ENCODE measurements at places on chromosomes 5 and 9.

- no peak for DNase-seq
These were observed 329.4 kb downstream of the ARRDC3 start for GRCh38 chr5:91053741-91054025.

DNA sequence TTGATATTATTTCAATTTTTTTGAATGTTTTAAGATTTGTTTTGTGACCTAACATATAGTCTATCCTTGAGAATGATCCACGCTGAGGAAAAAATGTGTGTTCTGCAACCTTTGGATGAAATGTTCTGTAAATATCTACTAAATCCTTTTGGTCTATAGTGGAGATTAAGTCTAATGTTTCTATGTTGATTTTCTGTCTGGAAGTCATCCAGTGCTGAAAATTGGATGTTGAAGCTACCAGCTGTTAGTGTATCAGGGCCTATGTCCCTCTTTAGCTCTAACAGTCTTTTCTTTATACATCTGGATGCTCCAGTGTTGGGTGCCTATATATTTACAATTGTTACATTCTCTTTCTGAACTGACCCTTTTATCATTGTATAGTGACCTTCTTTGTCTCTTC lies 422.3 kb downstream of the TMEM232 start:
- no peak for DNase-seq

- DNase-seq = peak; percentile 45
These were observed 9.9 kb downstream of the ZBED3 start for GRCh38 chr5:77076961-77077828.

DNA sequence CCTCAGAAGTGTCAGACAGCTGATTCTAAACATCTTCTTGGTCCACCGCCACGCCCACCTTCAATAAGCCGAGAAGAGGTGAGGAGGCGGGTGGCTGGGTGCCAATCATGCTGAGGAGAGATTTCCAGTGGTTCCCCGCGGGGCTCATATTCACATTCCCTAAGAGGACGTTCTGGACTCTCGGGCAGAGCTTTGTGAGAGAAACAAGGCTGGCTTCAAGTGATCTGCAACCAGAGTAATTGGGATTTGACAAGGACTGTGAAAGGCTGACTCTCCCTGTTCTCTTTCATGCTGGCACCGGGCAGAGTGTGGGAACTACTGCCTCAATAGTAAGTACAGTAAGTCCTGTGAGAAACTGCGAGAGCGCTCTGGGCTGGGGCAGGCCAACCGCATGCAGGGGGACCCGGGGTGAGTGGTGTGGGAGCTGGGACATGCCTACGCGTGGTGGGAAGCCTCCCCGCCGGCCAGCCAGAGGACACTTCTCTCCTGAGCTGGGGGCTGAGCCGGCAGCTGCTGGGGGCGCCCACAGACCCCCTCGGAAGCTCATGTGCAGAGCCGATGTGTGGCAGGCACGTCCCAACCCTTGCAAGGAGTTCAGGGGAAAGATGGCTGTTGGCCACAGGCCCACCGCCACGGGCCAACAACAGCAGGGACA lies 110.9 kb downstream of the LIFR start:
- no peak for DNase-seq

DNA sequence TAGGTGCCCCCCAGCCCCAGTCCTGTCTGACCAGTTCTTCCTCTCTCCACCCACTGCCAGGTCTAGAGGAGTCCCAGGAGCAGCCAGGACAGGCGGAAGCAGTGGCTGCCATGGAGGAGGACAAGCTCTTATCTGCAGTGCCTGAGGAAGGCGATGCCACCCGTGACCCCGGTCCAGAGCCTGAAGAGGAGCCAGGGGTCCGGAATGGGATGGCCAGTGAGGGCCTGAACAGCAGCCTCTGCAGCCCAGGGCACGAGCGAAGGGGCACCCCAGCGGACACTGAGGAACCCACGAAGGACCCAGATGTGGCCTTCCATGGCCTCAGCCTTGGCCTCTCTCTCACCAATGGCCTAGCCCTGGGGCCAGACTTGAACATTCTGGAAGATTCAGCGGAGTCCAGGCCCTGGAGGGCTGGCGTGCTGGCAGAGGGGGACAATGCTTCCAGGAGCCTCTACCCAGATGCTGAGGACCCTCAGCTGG lies 13.8 kb downstream of the PSD2 start:
- no peak for DNase-seq

- DNase-seq = no peak
These were observed 475 bp upstream of the GOLM1 start for GRCh38 chr9:86099701-86100364.

DNA sequence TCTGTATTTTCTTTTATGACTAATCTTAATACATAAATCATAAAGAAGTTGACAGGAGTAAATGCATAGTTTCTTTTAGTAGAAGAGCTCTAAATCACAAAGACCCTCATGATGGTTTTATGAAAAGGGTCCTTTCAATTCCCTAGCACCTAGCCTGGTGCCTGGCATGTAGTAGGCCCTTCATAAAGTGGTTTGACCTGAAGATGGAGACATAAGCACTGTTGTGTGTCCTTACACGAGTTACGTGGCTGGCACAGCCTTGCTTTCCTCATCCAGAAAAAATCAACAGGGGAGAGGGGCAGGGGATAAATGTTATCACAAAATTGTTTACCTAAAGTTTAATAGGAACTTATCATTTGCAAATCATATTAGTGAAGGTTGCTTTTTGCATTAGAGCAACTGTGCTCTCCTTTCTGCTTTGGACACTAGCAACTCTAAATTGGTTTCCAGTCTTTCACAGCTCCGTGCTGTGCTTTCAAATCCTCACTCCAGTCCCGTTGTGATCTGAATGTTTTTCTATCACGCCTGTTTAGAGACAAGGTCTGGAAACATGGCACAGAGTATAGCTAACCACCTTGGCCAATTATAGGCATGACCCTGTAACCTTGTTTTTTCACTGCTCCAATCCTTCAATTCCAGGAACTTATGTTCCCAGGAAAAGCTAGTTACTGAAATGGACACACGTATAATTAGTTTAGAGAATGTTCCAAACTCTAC lies 55.7 kb downstream of the ARL15 start:
- DNase-seq = no peak

DNA sequence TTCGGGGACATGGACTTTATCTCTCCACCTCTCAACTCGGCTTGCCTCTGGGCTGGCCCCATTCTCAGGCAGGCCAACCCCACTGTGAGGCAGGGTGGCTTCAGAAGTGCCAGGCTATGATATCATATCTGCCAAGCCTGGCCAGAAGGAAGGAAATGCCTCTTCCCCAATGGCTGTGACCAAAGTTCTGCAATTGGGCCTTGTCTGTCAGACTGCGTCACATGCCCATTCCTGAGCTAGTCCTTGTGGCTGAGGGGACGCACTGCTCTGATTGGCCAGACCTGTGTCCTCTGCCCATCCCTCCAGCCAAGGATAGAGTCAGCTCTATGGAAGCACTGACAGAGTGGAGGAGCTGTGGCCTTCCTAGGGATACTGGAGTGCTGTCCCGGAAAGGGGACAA lies 11.9 kb downstream of the SMIM23 start:
- DNase-seq = no peak

DNA sequence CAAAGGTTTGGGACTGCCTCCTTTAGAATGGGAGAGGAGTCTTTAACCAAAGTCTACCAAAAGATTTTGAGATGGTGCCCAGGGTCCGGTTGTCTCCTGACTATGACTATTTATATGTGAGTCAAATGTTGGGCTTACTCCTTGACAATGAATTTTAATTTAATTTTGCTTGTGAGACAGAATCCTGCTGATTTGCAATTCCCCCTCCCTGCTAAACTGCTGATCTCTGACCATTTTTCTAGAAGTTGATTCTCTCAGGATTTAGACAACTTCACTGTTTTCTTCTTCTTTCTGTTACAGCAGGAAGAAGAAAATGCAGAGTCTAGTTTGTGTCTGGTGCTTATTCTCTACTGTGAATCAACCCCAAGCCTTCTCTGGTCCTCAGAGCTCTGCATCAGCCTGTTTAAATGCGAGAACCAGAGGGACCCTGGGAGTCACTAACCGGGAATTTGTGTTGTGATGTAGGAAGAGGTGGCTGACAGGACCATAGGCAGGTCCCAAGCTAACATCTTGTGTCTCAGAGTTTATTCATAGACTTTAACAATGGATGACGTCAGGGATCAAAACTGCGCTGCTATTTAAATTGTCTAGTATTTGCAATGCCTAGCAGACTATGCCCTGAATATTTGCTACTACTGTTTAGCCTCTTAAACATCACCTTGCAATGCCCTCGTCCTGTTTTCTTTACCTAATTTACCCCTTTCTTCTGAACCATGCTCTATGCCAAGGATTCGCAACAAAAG lies 124.0 kb upstream of the TAF11L2 start:
- DNase-seq = no peak

DNA sequence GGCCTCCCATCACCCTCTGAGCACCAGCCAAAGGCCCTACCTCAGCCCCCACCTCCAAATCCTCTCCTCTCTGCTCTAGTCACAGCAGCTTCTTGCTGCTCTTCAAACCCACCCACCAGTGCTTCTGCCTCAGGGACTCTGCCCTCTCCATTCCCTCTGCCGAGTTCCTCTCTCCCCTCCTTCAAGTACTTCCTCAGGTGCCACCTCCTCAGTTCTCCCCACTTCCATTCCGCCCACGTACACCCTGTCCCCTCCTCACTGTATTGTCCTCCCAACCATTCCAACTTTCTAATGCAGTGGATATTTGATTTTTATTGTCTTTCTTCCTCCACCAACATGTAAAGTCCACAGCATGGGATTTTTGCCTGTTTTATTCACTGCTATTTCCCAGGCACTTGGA lies 43.2 kb downstream of the C5orf15 start:
- no peak for DNase-seq

DNA sequence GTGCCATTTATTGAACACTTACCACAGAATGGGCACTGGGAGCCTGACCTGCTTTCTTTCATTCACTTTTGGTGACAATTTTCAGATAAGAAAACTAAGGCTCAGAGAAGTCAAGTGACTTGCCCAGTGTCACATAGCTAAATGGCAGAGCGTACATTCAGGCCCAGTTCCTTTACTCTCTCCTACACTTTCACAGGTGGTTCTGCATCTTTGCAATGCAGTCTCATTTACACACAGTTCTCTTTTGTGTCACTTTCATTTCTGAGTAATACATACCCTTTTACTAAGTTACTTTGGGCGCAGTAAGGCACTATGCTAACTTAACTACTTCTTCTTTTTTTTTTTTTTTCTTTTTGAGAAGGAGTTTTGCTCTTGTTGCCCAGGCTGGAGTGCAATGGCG lies 8.3 kb downstream of the NFIL3 start:
- no peak for DNase-seq

DNA sequence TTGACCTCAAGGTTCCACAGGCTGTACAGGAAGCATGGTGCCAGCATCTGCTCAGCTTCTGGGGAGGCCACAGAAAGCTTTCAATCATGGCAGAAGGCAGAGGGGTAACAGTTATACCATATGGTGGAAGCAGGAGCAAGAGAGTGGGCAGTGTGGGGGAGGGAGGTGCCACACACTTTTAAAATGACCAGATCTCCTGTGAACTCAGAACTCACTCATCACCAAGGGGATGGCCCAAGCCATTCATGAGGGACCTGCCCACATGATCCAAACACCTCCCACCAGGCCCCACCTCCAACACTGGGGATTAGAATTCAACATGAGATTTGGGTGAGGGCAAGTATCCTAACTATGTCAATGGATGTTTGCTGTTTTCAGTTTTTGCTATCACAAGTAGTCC lies 16.2 kb downstream of the CYFIP2 start:
- DNase-seq = no peak

DNA sequence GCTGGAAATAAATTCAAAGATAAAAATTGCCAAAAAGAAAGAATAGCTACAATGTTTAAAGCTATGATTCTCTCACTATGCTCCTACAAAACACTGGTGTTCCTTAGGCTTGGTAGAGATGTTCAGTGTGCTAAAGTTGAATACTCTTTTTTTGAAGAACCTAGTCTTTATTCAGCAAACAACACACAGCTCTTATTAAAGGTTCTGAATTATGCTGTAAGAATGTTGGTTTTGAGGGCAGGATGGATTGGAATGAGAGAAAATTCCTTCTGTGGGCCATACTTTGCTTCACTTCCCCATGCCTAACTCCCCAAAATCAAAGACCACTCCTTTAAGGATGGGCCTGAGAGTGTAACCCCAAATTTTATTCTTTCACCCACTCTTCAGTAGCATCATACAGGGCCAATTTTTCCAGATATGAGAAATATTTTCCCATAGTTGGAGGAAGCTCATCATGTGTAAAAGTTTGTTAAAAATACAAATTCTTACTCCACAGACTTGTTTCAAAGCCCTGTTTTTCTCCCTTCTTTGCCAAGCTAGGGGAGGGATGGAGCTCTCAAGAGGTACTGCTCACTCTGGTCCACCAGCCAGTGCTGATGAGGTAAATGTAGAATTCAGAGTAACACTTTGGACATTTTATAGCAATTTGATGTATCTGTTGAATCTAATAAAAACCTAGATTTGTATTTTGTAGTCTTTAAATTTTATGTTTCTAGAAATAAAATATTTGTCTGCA lies 99.3 kb downstream of the GDNF start:
- DNase-seq = no peak

DNA sequence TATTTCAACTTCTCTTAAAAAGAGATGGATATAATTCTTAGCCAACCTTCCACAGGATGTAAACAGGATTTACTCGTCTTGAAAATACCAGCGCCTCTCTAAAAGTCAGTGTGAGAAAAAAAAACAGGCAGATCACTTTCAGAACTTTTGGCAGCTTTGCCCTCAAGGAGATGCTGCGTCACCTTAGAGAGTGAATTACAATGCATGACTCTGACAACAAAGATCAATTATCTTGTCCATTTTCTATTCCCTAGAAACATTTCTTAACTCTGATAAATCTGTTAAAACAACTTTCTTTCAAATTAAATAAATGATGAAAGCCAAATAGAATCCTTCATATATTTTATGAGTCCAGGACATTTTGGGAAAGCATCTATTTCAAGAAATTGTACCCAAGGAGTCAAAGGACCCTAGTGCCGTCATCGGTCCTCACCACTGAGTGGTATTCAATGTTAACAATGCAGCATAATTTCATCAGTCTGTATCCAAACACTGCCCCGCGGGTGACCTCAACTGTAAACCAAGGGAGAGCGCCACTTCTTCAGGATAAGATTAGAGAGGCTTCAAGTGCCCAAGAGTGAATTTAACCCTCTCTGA lies 536.0 kb downstream of the PDE4D start:
- DNase-seq = no peak

GRCh38 chr9:114001794-114002261 lies 76.3 kb downstream of the AMBP start:
- peak; percentile 19 for DNase-seq
